ENCODE measurements at places on chromosomes 11 and 22.

- DNase-seq = no peak
These were observed 120.4 kb upstream of the TTC12 start for GRCh38 chr11:113193946-113194345.

- no peak for DNase-seq
These were observed 4.4 kb downstream of the PKNOX2 start for GRCh38 chr11:125168918-125169456.

- no peak for DNase-seq
These were observed 48.7 kb upstream of the ARFGAP3 start for GRCh38 chr22:42905702-42906183.

DNA sequence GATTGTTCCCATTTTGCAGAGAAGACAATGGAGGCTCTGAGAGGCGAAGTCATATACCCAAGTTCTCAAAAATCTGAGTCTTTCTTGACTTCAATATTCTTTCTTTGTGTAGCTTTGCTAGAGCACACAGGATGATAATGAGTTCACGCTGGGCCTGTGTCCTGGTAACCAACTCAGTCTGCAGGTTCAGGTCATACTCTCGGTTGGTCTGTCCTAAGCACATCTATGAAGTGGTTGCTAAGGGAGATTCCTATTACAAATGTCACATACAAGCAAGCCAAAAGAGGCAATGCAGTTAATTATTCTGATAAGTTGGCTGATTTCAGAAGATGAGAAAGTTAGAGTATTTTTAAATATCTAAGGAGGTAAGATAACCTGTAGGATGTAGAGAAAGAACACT, 481.0 kb downstream of the SOX6 start:
- DNase-seq = no peak

DNA sequence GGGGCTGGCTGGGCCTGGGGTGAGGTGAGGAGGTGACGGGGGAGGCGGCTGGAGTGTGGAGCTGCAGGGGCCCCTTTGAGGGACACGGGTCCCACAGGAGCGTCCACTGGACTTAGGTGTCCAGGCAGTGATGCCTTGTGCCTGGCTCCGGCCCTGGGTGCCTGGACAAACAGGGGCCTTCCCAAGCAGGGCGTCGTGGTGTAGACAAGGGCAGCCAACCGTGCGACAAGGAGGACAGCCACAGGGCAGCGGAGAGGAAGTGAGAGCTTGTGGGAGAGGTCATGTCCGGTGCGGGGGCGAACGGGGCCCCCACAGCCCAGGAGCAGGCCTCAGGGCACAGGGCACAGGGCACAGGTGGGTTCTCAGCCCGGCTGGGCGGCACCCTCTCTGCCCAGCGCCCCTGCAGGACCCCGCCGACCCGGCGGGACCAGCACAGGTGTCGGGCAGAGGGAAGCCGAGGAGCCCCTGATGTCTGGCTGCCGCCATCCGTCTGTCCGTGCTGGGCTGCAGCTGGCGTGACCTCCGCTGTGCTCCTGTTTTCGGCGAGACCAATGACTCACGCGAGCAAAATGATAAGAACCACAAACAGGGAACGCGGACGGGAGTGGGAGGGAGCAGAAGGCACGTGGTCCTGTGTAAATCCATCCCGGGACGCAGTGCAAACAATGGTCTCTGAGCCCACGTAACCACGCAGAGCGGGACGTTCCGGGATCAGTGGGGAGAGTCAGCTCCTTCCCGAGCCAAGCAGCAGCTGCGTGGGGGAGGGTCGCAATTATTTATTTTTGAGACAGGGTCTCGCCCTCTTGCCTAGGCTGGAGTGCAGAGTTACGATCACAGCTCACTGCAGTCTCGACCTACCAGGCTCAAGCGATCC, 49.1 kb upstream of the A4GALT start:
- no peak for DNase-seq

DNA sequence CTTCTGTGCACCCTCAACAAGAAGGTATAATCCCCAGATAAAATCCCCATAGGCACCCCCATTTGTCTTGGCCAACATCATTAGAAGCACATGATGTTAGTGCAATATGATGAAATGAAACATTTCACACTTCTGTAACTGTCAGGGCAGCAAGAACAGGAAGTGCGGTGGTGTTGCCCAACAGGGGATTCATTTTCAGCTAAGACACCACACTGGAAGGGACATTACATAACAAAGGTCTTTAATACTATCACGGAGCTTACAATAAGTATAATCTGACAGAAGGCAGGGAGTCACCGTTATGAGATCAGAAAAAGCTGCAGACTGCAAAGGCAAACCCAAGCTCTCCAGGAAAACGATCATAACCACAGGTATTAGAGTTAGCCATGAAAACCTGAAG, 2.0 kb downstream of the OR52W1 start:
- DNase-seq = no peak

- no peak for DNase-seq
These were observed 6.0 kb downstream of the SYN3 start for GRCh38 chr22:33051960-33052839.

DNA sequence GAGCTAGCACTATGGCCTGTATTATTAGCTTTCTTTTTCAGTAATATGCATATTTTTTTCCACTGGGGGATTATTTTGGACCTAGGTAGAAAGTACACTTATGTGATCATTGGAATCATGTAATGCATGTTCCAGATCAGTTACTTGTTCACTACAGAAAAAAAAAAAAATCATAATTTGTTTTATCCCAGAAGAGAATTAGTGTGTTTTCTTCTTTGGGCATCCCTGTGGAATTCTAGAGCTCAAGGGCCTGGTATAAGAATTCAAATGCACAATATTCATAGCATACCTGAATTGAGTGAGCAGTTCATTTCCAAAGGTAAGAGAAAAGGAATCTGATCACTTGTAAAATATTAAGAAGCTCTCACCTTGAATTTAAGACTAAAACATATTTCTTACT, at the start of gene OR5T1:
Gene OR5T1 (plus strand): TSS at position 301 of the 400 bp plus-strand sequence. CDS start 1,485 bp downstream, outside the sequence.
- DNase-seq = no peak

DNA sequence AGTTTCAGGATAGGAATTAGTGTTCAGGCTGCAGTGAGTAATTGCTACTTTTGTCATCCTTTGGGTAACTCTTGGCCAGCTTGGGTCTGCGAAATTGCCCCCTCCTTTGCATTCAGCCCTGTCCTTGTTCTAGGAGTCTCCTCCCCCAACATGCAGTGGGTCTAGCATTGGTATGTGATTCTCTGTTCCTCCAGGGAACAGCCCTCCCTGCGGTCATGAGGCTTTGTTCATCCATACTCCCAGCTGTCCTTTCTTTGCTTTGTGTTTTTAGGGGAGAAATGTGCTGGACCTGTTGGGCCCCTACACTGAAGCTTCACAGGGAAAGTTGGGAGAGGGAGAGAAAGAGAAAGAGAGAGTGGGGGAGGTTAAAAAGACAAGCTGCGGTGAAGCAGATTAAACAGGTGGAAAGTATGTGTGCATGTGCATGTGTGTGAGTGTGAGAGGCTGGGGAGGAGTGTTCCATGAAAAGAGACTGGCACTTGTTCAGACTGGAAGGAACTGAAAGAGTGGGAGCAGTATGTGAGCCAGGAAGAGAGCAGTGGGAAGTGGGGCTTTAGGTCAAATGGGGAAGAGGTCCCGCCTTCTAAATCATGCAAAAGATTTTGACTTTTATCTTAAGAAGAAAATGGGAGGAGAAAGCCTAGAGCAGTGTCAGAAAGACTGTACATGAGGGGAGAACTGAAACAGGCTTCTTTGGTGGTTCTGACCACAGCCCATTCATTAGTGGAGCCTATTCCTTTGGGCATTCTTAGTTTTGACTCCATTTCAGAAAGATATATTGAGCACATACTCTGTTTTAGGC, 17.9 kb upstream of the SESN3 start:
- DNase-seq = no peak
